ENCODE measurements at places on chromosomes 3 and 15.
A peak's percentile ranks its signal among the peaks of the same experiment; 100 is the strongest.

- DNase-seq = no peak
Observed at GRCh38 chr3:87004883-87005282, 13.9 kb upstream of the VGLL3 start.

GRCh38 chr15:93424131-93424530 is 335.1 kb upstream of the RGMA start:
- no peak for DNase-seq

GRCh38 chr3:149251186-149251585 is 29.6 kb upstream of the CP start:
- DNase-seq = no peak

- no peak for DNase-seq
Observed at GRCh38 chr3:135133905-135134683, 339.0 kb downstream of the EPHB1 start.

DNA sequence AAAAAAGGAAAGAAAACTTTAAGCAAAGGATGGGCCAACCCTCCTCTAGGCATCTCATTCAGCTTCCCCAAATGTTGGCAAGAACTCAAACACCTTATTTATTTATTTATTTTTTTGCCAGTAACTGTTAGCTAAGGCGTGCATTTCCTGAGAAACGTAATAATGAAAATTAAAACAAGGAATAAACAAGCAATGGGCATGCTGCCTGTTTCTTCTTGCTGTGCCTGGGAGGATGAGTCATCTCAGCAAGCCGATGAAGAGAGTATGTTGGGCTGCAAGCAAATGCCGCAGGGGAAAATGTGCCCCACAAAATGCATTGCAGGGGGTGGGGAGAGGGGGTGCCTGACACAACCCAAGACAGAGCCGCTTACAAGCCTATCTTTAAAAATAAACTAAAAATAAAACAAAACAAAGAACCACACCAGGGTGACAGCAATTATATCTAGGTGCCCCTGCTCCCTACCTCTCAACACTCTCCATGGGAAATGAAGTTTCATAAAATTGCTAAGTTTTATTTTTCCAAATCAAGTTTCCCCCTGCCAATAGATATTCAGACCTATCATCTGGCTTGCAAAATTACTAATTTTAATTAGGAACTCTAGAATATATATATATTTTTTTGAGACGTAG is 40.3 kb downstream of the EIF4E3 start:
- no peak for DNase-seq

DNA sequence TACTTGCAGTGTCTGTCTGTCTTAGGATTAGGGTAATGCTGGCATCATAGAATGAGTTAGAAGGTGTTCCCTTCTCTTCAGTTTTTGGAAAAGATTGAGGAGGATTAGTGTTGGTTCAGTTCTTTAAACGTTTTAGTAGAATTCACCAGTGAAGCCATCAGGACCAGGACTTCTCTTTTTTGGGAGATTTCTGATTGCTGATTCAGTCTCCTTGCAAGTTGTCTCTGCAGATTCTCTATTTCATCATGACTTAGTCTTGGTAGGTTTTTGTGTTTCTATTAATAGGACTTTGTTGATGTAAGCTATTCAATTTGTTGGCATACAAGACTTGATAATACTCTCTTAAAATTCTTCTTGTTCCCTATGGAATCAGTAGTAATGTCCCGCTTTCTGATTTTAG is 48.9 kb downstream of the STT3B start:
- no peak for DNase-seq

DNA sequence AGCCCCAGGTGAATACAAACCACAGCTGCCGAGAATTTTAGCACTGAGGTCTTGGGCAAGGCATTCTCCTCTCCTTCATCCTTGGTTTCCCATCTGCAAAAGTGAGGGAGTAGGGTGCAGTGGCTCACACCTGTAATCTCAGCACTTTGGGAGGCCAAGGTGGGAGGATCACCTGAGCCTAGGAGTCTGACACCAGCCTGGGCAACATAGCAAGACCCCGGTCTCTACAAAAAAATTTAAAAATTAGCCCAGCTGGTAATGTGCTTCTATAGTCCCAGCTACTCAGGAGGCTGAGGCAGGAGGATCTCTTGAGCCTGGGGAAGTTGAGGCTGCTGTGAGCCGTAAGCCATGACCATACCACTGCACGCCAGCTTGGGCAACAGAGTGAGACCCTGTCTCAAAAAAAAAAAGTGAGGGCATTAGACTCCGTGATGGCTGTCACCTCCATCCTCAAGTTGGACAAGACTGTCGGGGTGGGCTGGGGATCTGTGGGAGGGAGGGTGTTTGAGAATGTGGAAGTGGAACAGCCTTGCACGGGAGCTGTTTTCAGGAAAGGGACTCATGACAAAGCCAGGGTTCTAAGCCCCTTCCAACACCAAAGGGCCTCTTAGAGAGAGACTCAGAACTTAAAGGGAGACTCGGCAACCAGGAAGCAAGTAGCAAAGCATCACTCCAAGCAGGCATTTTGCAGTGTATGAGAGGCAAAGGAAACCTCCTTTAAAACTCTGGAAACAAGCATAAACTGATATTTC is 46.0 kb upstream of the FURIN start:
- DNase-seq = no peak

DNA sequence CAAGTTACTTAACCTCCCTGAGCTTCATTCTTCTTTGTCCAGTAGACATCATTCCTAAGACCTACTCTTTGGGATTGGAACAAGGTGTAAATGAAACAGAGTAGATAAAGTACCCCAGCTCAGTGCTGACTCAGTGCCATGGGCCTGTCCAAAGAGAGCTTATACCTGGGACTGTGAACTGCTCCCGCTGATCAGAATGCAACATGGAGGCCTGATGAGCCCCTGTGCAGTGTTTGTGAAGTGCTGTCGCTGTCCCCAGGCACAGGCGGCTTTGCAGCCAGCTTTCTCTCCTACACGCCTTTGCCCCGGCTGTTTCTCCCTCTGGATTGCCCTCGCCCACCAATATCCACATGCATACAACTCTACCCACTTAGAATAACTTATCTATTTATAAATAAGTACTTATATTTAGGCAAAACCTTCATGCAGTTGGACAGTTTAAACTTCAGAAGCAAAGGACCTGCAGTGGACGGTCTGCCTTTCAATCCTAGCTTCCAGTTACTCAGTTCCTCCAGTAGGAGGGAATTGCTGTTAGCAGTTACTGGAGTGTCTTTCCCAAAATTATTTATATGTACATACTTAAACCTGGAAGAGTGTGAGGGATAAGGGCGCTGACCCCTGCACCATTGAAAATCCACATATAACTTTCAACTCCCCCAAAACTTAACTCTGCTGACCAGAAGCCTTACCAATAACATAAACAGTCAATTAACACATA is 80.0 kb downstream of the CORO2B start:
- DNase-seq = no peak

DNA sequence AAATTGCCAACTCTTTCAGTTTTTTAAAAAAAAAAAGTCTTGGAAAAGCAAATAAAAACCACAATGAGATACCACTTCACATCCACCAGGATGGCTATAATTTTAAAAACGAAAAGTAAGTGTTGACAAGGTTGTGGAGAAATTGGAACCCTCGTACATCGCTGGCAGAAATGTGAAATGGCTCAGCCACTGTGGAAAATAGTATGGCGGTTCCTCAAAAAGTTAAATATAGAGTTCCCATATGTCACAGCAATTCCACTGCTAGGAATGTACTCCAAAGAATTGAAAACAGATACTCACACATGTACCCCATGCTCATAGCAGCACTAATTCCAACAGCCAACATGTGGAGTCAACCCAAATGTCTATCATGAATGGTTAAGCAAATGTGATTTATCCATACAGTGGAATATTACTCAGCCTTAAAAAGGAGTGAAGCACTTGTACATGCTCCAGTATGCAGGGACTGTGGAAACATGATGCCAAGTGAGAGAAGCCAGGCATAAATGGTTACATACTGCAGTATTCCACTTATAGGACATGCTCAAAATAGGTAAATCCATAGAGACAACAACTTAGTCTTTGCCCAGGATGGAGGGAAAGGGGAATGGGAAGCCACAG is 73.8 kb upstream of the PCSK6 start:
- no peak for DNase-seq

GRCh38 chr15:61459785-61460707 is 230.9 kb upstream of the RORA start:
- no peak for DNase-seq

GRCh38 chr3:111481551-111481950 is 60.4 kb upstream of the CD96 start:
- DNase-seq = no peak

DNA sequence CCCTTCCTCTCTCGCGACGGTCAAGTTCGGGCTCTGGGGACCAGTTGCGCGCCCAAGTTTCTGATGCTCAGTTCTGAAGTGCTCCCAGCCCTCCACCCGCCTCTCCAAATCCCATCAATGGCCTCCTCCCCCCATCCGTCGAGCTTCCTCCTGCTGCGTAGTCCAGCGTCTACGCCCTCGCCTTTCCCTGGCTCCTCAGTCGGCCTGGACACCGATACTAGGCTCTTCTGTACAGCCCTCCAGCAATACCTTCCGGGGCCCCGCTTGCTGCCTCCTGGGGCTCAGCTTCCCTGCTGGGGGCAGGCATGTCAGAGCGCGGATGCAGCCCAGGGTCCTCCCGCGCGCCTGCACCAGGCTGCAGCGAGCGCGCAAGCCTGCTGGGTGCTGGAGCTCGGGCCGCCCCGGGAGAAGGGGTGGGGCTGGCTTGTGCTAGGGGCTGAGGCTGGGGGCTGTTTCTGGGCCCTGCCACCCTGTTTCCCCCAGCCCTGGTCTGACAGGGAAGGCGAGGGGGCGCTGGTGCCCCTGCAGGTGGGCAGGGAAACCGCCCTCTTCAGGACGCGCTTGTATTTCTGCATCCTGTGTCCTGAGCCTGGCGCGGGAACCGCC is 353.3 kb upstream of the SUCLG2 start:
- DNase-seq = peak; percentile 4

GRCh38 chr3:6612034-6612616 is 248.8 kb upstream of the GRM7 start:
- no peak for DNase-seq

- peak; percentile 65 for DNase-seq
Observed at GRCh38 chr3:13650210-13651056, 101.5 kb downstream of the FBLN2 start.

GRCh38 chr15:33722005-33722672 is 246.2 kb upstream of the CHRM5 start:
- no peak for DNase-seq

GRCh38 chr15:83380682-83381081 is 66.5 kb upstream of the SH3GL3 start:
- DNase-seq = no peak

DNA sequence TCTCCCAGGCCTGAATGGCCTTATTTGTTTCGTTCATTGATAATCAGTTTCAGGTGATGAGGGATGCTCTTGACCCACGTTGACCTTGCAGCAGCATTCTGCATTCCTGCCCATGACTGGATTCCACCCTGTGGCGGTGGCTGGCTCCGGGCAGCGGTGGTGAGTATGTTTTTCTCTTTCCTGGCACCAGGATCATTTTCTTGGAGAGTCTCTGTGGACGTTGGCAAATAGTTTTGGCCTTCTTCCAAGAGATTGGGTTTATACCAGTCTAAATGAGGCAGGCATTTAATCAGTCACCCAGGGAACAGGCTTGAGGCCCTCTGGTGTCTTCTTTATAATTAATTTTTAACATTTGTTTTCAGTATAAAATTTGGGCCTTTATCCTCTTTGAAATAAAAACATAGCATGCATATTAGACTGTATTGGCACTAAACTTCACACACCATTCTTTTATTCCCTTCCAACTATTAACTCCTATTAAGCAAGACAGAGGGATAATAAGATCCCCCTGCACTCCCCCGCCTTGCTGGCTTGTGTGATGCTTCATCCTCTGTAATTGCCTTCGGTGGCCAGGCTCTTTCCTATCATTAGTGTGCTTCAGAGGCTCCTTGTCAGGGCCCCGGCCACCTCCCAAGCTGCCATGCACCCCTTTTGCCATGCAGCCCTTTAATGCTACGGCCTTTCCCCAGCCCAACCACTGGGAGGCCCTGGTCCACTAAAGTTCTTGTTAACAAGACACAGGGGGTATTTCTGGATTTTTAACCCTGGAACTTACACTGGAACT is 176.2 kb upstream of the TOPAZ1 start:
- DNase-seq = no peak

- DNase-seq = no peak
Observed at GRCh38 chr15:58518626-58519025, 86.8 kb downstream of the LIPC start.

GRCh38 chr3:124351430-124352148 is 359.7 kb upstream of the ROPN1 start:
- no peak for DNase-seq

DNA sequence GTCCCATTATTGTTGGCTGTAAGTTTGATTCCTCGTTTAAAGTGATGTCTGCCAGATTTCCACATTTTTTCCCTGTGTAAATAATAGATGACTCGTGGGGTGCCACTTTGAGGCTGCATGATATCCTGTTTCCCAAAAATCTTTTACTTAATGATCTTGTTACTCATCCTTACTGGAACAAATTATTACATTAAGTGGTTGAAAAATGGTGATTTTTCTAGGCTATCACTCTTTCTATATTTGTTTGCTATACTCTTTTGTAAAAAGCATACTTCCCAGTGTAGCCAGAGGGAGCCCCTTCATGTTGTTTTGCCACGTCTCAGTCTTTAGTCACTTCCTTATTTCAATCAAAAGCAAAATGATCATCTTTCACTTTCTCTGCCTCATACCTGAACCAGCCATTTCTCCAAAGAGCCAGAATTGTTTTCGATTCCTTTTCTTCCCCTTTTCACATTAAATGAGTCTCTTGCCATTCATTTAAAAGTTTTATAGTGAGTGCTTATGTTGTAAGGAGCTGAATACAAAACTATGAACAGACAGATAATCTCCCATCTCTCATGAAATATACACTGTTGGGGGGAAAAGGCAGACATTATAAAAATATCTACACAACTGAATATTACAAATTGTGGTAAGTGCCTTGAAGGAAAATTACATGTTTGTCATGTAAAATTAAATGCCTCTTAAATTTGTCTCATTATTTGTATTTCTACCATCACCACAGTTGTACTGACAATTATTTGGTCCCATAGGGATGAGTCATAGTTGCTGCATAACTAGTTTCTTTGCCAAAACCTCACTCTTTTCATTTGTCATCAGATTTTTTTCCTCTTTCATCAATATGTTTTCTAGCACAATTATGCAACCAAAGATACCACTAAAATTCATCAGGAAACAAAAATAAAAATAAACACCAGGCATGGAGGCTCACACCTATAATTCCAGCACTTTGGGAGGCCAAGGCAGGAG is 41.5 kb downstream of the ADGRG7 start:
- DNase-seq = no peak

- DNase-seq = no peak
Observed at GRCh38 chr15:65028338-65028737, 1.1 kb downstream of the MTFMT start.

DNA sequence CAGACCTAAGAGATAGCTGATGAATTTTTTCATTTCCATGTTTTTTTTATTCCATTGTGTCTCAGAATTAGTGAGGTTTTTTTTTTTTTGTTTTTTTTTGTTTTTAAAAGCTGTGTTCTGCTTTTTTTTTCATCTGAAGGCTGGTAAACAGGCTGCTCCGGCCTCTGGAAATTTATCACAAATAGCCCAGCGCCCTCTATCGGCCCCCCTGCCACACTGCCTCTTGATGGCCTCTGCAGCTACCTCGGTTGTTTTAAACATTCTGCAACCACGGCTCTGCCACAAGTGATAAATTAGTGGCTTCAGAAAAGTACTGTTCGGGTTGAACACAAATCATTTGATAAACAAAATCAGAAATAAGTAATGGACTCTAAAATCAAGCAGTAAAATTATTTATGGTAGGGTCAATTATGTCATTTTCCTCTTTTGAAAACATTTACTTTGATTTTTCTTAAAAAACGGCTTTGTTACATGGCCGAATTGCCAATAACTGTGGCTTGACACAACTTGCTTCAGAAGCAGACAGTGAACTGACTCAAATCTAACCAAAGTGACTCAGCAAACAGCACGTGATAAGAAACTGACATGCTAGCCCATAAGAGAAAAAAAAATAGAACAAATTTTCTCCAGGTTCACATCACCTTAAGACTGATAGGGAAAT is 87.8 kb downstream of the RSL24D1 start:
- DNase-seq = peak; percentile 16
